ENCODE measurements at places on chromosomes 3 and 15.

GRCh38 chr3:134326760-134327593, 47.3 kb downstream of the AMOTL2 start:
- DNase-seq: no peak

GRCh38 chr15:58760385-58761009, 10.6 kb upstream of the MINDY2 start:
- DNase-seq: no peak

GRCh38 chr3:188164248-188164687, 10.3 kb downstream of the LPP start:
- no peak for DNase-seq

- no peak for DNase-seq
These were observed 1.1 kb upstream of the ZNF639 start for GRCh38 chr3:179321668-179322285.

GRCh38 chr3:156548902-156549301, 6.0 kb downstream of the SSR3 start:
- DNase-seq: no peak

DNA sequence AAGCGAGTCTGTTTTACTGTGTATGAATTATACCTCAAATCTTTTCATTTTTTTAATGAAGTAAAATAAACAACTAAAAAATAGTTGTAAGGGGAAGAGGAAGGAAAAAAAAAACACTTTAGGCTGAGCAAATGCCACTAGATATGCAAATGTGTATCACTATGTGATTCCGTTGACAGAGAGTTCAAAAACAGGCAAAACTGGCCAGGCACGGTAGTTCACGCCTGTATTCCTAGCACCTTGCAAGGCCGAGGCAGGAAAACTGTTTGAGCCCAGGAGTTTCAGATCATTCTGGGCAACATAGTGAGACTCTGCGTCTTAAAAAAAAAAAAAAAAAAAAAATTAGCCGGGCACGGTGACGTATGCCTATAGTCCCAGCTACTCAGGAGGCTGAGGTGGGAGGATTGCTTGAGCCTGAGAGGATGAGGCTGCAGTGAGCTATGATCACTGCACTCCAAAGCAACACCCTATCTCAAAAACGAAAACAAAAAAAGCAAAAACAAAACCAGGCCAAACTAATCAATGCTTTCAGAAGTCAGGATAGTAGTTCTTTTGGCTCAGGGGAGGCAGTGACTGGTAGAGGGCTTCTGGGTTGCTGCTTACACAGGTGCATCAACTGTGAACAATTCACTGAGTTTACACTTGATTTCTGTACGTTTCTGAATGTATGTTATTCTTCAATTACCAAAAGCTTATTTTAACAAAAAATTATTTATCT, 7.4 kb downstream of the PRC1 start:
- no peak for DNase-seq

- DNase-seq: no peak
These were observed 65.8 kb upstream of the CADPS start for GRCh38 chr3:62940771-62941563.

- no peak for DNase-seq
These were observed 495.8 kb downstream of the NTRK3 start for GRCh38 chr15:87760547-87761314.

GRCh38 chr3:197256836-197257444, 41.5 kb downstream of the DLG1 start:
- DNase-seq: no peak

GRCh38 chr3:133914839-133915600, 19.3 kb upstream of the RAB6B start:
- DNase-seq: no peak

DNA sequence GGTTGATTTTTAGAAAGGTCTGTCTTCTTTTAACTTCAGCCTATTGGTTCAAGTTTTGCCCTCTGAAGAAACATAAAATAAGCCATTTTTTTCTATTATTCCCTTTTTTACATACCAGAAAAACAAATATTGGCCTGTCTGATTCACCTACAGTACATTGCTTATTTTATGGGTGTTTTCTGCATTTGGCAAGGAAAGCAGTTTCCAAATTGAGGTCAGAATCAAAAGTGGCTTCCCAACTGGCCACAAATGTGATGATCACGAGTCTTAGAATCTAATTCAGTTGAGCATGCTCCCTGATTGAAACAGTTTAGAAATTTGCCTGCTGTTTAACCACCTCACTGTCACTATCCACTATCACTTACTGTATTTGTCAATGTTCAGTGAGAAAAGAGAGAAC, 106.9 kb upstream of the CHMP2B start:
- no peak for DNase-seq
